Posterior cingulate gyrus (tissue), 11 donors: ENCODE measurements at places on chromosomes 1 and 21.

GRCh38 chr1:67683766-67684525 is 1.1 kb upstream of the GADD45A start:
- no peak for DNase-seq

DNA sequence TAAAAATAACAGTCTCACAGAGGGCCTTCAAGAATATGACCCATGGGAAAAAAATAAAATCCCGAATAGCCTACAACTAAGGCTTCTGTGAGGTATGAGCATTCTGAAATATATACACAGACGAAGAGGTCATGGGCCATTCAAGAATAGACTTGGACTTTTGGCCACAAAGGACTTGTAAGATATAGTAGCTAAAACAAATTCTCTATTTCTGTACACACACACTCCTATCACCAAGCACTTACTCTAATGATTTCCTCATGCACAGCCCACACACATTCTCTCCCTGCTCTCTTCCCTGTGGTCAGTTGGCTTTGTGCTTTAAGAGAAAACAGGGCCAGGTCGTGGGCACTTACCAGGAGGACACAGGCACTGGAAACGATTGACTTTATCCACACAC is 69.7 kb upstream of the ADAM30 start:
- no peak for DNase-seq

GRCh38 chr1:109167001-109167506 is 46.7 kb upstream of the SARS1 start:
- DNase-seq, result no peak

DNA sequence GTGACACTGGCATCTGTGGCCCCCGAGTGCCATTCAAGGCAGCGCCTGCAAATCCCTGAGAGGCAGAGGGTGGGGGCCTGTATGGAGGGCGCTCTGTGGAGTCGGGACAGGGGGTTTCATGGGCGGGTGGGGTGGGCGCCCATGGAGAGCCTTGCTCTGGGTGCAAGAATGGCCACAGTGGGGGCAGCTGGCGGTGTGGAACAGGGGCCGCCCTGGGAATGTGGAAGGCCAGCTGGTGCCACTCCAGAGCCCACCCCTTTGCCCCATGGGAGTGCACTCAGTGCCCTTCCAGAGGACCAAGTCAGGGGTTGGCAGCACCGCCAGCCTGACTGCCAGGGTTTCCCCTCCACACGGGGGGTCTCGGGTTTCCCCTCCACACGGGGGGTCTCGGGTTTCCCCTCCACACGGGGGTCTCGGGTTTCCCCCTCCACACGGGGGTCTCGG is 55.0 kb upstream of the TRAPPC10 start:
- DNase-seq, result no peak

GRCh38 chr1:239912471-239912870 is 179.2 kb upstream of the FMN2 start:
- DNase-seq, result peak; percentile 30

GRCh38 chr1:116919802-116920201 is 10.1 kb downstream of the PTGFRN start:
- no peak for DNase-seq

DNA sequence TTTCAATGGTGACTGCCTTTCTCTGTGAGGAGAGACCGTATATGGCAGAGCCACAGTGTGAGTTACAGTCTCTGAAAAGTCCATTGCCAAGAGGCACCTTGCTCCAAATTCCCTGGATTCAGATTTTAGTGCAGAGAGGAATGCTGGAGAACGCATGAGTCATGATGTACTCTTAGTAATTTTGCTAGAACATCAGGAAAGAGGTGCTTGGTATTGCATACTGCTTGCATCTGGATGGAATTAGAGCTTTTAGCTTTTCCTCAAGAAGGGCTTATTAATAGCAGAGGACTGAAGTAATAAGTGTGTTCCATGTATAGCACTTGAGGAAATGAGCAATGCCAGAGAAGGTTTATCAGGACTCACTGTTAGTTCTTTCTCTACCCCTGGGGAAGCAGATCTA is 40.5 kb upstream of the AKT3 start:
- DNase-seq, result no peak

DNA sequence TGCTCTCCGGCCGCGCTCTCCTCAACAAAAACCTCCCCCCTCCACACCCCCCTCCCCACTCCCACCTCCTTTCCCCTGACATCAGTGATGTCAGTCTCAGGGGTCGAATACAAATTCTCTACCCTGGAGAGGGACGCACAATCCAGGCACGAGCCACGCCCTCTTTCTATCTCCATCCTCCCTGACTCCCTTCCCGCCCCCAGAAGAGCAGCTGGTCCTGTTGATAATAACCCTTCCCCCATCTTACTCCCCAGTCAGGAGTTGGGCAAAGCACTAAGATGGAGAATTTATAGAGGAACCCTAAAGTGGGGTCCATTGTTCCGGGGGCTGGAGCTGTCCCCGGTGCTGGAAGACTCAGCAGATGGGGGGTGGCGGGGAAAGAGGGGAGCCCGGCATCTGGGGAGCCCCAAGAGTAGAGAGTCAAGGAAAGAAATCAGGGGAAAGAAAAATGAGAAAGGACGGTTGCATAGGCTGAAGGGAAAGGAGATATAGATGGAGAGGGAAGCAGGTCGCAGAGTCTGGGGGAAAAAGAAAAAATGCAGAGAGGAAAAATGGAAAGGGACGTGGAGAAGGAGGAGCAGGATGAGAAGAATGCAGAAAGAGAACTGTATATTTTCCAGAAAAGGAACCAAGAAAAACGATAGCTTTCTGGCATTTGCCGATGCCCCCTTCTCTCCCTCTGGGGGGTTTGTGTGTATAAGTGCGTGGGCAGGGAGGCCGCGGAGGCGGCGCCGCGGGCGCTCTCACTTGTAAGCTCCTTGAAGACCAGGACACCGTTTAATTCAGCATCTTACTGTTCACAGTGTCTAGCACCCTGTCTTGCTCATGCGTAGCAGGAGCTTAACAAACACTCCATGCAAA is at the start of gene CELF3:
Gene CELF3 (minus strand): TSS at position 33 of the 861 bp plus-strand sequence. CDS start 783 bp downstream, outside the sequence.
- DNase-seq, result peak; percentile 91

- DNase-seq, result no peak
Measured at GRCh38 chr1:239817801-239818200, 273.9 kb upstream of the FMN2 start.

- DNase-seq, result no peak
Measured at GRCh38 chr1:5543235-5543634, 449.0 kb downstream of the NPHP4 start.

DNA sequence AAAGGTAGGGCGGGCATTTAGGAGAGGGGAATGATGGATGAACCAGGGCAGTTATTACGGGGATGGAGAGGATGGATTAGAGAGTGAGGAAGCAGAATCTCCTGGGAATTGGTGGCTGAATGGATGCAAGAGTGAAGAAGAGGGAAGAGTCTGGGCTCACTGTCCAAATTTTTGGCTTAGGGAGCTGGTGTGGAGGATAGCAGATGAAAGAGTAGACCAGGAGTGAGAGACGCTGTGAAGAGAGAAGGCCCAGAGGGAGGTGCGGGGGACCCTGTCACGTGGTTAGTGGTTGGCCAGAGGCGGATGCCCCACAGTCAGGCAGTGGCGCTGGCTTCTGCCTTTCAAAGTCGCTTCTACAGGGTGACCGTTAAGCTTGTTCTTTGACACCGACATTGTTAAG is 78.4 kb downstream of the PEX14 start:
- DNase-seq, result no peak

GRCh38 chr1:156612666-156613065 is 6.5 kb upstream of the HAPLN2 start:
- DNase-seq, result no peak

DNA sequence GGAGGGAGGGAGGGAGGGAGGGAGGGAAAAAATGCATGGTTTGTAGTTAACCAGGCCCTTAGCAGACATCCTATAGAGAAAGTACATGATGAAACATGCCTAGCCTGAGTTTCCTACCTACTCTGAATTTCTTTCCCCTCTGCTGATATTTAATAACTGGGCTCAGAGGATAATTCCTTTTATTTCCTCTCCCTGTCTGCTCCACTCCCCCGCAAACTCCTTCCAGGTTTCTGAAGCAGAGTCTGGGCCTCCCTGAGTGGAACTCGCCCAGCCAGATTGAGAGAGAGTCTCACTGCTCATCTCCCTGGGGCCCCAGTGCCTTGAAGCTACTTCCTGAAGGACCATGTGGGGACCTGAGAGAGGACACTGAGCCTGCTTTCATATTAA is 111.9 kb upstream of the SLC44A3 start:
- no peak for DNase-seq

- no peak for DNase-seq
Measured at GRCh38 chr1:235013512-235013911, 115.1 kb downstream of the TOMM20 start.

DNA sequence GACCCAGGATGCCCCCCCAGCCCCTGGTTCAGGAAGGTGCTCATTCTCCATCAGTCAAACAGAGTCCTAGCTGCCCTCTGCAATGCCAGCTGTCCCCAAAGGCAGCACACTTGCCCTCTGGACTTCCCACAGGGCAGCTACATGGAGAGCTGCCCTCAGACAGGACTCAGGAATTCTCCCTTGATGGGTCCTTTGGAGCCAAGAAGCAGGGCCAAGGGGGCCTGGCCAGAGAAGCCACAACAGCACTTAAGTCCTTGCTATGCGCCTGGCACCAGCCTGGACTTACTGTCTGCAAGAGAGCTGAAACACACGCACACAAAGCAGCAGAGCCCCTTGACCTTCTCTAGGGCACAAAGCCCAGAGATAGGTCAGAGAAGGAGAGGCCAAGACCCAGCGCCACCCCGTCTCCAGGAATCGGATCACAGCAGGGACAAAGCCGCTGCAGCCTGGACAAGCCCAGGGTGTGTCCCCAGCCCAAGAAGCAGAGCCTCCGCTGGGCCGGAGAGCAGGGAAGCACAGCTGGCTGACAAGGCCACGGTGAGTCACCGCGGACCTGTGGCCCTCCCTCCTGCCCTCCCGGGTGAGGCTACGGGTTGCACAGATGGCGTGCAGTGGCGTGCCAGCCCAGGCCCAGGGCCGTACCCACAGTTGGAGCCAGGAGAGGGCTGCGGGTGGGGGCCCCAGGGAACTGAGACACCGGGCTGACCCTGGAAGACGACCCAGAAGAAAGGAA is 1.7 kb downstream of the WNT9A start:
- no peak for DNase-seq

DNA sequence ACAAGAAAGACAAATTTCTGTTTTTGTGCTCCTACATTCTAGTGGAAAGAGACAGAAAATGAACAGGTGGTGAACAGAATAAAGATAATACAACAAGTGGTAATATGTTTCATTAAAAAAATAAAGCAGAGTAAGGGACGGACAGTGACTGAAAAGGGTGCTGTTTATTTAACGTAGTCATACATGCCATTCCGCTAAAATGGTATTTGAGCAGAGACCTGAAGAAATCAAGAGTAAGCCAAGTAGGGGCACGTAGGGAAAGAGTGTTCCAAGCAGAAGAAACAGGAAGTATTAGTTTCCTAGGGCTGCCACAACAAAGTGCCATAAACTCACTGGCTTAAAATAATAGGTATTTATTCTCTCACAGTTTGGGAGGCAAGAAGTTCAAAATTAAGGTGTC is 65.6 kb upstream of the KCTD3 start:
- DNase-seq, result no peak

GRCh38 chr1:167342846-167343245 is 122.2 kb downstream of the POU2F1 start:
- no peak for DNase-seq

DNA sequence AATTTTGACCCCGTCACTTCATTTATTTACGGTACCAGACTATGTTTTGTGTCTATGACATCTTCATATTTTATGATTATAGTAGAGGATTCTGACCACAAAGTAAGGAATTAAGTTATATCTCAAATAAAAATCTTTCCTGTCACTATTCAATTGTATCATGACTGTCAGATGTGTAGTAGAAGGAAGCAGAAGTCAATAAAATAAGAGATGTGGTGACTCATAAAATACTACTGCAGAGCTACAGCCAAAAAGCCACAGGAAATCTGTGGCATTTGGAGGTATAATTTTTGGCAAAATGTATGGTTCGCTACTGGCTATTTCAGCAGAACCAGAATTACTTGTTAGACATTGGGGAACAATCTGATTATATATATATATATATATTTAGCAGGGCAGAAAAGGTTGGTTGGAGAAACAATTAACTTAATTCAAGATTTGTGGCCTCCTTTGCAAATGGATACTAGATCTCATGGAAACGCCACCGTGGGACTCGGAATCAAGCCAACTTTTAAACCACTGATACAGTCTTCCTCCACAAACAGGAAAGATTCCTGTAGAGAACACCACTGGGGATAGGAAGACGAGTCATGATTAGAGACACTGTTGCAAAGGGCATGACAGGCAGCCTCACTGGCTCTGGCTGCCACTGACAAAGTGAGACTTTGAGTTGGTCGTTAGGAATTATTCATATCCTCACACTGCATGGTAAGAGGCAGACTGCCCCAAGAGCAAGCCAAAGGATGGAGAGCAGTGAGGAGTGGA is 5.1 kb downstream of the FCRL2 start:
- DNase-seq, result no peak

DNA sequence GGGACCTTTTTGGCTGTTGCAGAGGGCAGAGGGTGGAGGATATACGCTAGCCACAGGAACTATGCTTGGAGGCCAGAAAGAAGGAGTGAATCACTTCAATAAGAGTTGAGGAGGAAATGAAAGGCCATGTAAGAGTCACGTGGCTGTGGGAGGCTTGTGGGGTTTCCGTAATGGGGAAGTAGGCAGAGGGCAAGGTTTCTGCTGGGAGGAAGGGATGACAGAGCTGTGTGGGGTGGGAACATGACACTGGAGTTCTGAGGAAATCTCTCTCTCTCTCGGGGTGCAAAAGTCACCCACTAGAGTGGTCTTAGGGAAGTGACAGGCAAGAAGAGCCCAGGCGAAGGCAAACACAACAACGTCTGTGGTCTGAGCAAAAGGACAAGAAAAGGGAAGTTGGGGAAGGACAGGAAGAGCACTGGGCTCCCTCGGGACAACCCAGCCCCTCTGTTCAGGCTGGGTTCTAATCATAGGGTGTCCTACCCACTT is 3.9 kb upstream of the CD1C start:
- peak; percentile 9 for DNase-seq

DNA sequence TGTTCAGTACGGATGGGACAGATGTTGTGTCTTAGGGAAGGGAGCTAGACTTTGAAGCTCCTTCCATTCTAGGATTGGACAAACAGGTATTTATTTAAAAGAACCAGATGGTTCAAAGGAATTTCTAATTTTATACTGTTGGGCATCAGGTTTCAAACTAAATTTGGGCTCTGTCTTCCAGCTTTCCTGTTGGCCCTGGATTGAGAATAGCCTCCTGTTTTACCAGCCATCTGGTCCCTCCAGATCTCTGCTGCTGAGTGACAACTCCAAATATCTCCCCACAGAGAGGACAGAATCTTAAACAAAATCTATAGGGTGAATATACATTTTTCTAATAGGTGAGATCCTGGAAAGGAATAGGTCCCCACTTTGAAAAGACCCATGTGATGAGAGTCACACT is 52.5 kb upstream of the CNIH3 start:
- DNase-seq, result no peak

- peak; percentile 15 for DNase-seq
Measured at GRCh38 chr1:72037745-72038343, 244.5 kb downstream of the NEGR1 start.

DNA sequence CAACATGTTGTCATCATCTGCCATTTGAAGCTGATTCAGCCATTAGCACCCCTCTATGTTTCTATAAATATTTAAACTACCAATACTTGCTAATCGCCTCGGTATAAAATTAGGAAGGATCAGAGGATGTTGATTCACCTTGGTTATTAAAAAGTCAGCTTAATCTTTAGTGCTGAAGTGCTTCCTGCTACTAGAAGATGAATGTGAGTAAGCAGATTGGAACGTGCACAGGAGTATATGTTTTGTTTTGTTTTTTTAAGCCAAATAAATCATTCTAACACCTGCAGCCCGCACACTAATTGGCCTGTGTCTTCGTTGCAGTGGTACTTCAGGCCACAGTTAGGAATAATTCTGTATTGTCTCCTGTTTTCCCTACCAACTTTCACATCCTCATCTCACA is 485.7 kb downstream of the AJAP1 start:
- no peak for DNase-seq

- no peak for DNase-seq
Measured at GRCh38 chr1:196501760-196502428, 106.3 kb downstream of the KCNT2 start.
